ENCODE measurements at places on chromosomes 5 and 9. TPM values are rescaled to one million over a fixed set of nuclear protein-coding genes. Genes with fewer than 3 reads are reported as not detected.

DNA sequence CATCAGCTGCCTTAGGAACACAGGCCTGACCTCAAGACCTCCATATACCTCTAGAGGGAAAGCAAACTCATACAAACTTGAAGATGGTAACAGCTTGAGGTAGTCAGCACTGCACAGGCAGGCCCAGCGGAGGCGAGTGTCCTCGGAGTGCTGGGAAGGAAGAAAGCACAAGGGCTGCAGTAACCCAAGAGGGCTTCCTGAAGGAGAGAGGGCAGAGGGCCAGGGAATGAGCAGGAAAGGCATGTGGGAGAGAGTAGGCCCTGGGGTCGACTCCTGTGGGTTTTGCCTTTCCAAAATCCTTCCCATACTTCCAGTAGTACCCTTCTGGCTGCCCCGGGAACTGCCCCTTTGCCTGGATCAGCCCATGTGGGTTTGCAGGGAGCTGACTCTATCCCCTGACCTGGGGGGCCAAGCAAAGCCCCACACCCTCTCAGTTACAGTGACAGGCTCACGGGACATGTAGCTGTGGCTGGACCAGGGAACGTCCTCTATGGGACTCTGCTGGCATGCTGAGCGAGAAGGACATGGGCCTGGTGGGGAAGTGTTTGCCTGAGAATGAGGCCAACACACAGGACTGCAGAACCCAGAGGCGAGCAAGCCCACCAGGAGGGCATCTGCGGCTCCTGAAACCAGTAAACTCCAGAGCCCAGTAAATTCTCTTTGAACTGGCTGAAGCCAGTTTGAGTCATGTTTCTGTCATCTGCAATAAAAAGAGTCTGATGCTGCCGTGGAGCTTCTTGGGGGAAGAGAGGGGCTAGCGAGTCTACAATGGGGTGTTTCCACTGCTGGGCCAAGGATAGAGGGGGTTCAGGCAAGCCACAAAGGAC, 64.1 kb downstream of the COL23A1 start:
- DNase-seq: no peak

- DNase-seq: no peak
These were observed 7.6 kb upstream of the RPS14 start for GRCh38 chr5:150457121-150457520.

GRCh38 chr5:87136096-87136495, 131.6 kb upstream of the RASA1 start:
- no peak for DNase-seq

- no peak for DNase-seq
These were observed at the start of gene HMHB1 for GRCh38 chr5:143812085-143812705. Gene HMHB1 (plus strand): TSS chr5:143812161.

DNA sequence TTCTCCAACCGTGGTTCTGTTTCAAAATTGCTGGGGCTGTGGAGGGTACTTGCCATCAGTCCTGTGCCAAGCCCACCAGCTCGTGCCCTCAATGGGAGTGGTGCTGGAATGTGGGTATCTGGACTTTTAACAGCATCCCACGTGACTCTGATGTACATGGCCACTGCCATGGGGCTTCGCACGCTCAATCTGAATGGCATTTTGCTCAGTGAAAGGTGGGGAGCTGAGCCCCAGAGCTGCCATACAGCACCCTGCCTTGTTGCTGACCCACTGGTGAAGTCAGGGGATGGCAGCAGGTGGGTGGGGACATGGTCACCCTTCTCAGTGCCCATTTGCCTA, 16.6 kb upstream of the SYNPO start:
- DNase-seq: no peak

- DNase-seq: peak; percentile 32
These were observed 95.8 kb upstream of the KLF9 start for GRCh38 chr9:70510157-70510770.

DNA sequence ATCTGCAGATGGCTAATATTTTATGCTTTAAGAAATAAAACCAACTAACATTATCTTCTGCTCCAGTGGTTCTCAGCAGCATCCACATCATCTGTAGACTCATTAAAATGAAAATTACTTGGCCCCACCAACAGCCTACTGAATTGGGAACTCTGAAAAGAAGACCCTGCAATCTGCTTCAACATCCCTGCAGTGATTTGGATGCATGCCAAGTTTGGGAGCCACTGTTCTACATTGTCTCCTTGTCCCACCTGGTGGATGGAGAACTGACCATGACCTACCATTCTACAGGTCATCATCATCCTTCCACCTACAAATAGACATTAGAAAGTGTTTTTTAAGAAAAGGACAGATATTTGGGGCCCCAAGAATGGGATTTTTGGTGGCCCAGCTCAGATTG, 71.1 kb downstream of the ACER2 start:
- DNase-seq: no peak

DNA sequence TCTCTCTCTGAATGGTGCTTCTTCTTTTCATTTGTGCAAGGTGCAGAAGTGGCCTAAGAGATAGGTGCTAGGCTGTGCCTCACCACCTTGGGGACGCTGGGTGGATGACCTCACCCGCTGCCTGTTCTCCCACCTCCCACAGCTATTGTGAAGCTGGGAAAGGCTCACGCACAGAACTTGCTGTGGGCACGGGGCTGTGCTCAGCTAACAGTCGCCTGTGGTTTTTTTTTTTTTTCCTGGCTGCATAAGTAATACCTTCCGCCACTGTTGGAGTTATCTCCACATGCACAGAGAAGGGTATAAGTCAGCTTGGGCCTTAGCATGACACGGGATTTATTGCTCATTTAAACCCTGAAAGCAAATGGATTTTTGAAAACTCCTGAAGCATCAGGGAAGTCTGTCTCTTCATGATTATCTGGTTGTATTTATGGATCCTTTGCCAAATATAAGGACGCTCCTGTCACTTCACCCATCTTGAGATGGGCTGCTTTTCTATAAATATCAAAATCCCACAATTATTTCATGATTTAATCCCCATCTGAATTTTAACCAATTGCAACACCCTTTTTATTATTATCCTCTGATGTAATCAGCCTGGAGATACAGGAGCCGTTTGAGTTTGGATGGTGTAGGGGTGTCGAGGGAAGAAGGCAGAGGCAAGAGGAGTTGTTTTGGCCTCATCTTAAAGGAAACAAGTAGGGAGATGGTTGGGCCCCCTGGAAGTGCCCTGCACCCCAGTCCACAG, 9.0 kb downstream of the DBH start:
- no peak for DNase-seq

DNA sequence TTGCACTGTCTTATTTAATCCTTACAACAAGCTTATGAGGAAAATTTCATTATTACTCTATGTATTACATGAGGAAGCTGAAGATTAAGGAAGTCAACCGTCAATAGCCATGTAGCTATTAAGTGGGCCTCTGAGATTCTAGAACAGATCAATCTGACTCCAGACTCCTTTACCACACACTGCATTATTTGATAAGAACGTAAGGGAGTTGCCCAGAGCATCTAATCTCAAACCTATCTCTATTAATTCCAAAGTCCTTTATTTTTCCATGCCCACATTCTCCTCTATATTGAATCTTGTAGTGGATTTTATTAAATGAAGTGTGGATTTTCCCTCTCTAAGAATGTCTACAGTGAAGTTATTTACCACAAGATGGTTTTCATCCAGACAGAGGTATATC, 118.2 kb upstream of the MTAP start:
- DNase-seq: no peak

GRCh38 chr5:34817558-34818351, 21.2 kb upstream of the TTC23L start:
- DNase-seq: no peak

DNA sequence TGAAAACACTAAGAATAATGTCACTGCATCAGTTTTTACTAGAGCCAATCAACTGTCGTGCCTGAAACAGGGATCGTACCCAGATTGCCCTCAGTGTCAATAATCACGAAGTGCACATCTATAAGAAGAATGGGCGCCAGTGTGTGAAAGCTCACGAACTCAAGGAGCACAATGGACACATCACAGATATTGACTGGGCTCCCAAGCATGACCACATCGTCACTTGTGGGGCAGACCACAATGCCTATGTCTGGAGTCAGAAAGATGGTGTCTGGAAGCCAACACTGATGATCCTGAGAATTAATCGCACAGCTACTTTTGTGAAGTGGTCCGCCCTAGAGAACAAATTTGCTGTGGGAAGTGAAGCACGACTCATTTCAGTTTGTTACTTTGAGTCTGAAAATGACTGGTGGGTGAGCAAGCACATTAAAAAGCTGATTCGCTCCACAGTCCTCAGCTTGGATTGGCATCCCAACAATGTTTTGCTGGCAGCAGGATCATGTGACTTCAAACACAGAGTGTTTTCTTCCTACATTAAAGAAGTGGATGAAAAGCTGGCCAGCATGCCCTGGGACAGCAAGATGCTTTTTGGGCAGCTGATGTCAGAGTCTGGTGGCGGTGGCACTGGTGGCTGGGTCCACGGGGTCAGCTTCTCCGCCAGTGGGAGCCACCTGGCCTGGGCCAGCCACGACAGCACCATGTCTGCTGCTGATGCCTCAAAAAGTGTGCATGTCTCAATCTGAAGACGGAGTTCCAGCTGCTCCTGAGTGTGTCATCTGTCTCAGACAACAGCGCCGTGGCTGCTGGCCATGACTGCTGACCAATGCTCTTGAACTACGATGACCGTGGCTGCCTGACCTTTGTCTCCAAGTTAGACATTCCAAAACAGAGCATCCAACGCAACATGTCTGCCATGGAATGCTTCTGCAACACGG, 32.2 kb downstream of the NSA2 start:
- DNase-seq: no peak

DNA sequence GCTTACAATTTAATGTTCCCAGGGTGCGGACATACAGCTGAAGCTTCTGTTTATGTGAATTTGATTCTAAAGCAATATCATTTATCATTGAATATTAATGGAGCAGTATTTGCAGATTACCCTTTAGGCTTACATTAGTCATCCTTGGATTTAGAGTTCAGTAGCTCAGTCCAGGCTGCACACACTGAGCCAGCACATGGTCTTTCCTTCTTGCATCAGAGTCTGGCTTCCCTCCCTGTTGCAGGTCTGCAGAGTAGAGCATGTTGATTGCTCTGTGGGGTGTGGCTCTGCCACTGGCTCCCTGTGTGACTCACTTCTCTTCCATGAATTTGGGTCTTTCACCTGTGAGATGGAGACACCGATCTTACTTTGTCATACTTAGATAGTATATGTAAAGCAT, 36.8 kb downstream of the NSG2 start:
- DNase-seq: no peak

GRCh38 chr5:151107084-151107483, 26.2 kb upstream of the TNIP1 start:
- no peak for DNase-seq

DNA sequence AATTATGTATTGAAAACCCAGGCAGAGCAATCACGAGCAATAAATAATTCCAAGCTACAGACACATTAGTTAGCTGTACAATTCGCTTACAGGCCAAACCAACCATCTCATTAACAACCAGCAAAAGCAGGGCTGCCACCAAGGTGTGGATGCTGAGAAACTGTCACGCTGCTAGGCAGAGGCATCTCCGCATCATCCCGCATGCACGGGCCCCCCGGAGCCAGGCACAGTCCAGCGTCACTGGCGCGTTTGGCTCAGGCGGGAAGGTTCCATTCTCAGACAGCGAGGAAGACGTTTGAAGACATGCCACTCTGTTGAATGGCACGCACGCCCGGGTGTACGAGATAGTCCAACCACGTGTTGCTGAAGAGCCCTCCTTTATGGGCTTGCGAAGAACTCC, 184.0 kb downstream of the OLFM1 start:
- DNase-seq: no peak

- DNase-seq: no peak
These were observed 41.6 kb downstream of the FOCAD start for GRCh38 chr9:20725675-20726074.

GRCh38 chr5:7016999-7017747, 303.9 kb downstream of the TENT4A start:
- no peak for DNase-seq

DNA sequence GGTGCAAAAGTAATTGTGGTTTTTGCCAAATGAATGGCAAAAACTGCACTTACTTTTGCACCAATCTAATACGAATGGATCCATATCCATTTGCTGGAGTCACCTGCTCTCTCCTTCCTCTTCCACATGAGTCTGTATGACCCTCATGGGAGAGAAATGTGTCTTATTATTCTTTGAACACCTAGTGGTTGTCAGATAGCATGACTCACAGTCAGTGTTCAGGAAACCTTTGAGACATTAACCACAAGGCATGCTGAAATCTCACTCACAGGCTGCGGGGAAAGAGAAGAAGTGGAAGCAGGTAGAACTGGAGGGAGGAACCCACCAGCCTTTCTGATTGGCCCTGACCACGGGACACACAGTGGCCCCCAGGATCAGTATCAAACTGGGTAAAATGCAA, 222.8 kb upstream of the KLF4 start:
- peak; percentile 48 for DNase-seq

DNA sequence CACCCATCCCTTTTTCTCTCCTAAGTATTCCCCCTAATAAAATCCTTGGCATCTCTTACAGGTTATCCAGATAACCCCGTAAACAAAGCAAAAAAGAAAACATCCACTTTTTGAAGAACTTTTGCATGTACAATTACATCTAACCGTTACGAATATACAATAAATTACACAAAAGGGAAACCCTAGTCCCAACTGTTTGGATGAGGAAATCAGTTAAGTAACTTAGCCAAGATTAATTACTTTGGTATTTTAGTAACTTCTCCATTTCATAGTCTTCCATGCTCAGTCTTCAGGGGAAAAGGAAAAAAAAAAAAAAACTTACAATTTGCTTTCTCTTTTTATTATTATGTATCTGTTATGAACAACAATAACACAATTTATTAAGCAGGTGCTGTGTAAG, 212.9 kb downstream of the ACTL7B start:
- no peak for DNase-seq

- no peak for DNase-seq
These were observed 45.6 kb upstream of the SLC25A51 start for GRCh38 chr9:37949576-37949975.

- DNase-seq: no peak
These were observed 274.9 kb downstream of the GADD45G start for GRCh38 chr9:89879701-89880100.

- no peak for DNase-seq
These were observed 71.2 kb upstream of the ABCA1 start for GRCh38 chr9:104999136-104999535.

- peak; percentile 88 for DNase-seq
These were observed 226.9 kb downstream of the SMARCA2 start for GRCh38 chr9:2241836-2242741.

GRCh38 chr9:123470121-123470782, 114.3 kb downstream of the CRB2 start:
- DNase-seq: no peak

GRCh38 chr9:35705372-35705771, 15.6 kb upstream of the TPM2 start:
- no peak for DNase-seq

The GCNT4 gene
- 0.13 TPM for total RNA-seq

The YTHDC2 gene
- 34.5 TPM for total RNA-seq

The PCDHB10 gene
- total RNA-seq: 0.39 TPM

The MACIR gene
- 5.1 TPM for total RNA-seq

The LHFPL2 gene
- 39.6 TPM for total RNA-seq

The PKD2L2 gene
- total RNA-seq: not detected

The CAVIN4 gene
- 1.2 TPM for total RNA-seq

The FGF1 gene
- 0.13 TPM for total RNA-seq

The LCN9 gene
- total RNA-seq: not detected

The TMC1 gene
- 0.25 TPM for total RNA-seq

The OTP gene
- not detected for total RNA-seq

The LCN1 gene
- not detected for total RNA-seq

The N4BP3 gene
- total RNA-seq: 22.2 TPM

The C5orf52 gene
- not detected for total RNA-seq

Measured in dermis microvascular lymphatic vessel endothelial cell (primary cell).